Ovary (tissue), 10 donors: ENCODE measurements at places on chromosomes 7 and 10.

- DNase-seq = no peak
- H3K4me1 ChIP-seq = peaks cover 8% of the 10 kb centered on the region
- H3K27ac ChIP-seq = no peak overlapping the region
- H3K36me3 ChIP-seq = no peaks in the 10 kb centered on the region
Observed at GRCh38 chr7:28347475-28348318, 64.6 kb upstream of the CREB5 start.

DNA sequence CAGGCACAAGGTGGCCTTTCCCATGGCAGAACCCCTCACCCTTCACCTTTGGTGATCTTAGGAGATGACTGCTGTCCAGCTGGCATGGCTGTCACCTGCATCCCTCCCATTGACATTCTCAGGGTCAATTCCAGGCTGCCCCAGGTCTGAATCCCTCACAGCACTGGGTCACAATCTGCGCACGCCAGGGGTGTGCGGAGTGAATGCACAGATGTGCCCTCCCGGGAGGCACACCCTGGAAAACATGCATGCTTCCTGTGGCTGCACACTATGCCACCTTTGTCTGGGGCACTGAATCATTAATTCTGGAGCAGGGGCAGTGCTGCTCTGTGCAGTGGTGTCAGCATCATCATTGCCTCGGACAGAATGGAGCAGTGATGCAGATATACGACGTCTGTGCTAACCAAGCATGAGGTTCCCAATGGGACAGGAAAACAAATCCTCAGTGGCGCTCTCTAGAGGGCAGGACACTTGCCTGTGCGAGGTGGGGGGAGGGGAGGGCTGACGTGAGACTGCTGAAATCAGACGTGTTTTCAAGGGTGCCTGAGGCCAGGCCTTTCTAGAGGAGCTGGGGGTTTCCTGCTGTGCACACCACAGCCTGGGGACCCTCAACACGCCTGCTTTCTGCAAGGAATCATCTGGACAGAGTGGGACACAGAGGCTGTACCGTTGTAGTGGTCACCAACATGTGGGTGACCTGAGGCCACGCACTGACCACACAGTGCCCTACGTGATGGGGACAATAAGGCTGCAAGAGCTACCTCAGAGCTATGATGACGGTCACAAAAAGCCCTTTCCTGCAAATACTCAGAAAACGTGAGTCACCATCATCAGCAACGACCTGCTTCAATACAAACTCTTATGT lies 77.9 kb downstream of the HIPK2 start:
- no peaks in the 10 kb centered on the region for H3K27me3 ChIP-seq
- H3K36me3 ChIP-seq = no peaks in the 10 kb centered on the region
- H3K4me1 ChIP-seq = peaks cover 20% of the 10 kb centered on the region
- no peak overlapping the region for H3K27ac ChIP-seq

- H3K27me3 ChIP-seq = no peaks in the 10 kb centered on the region
- no peaks in the 10 kb centered on the region for H3K36me3 ChIP-seq
- no peak for DNase-seq
- H3K4me1 ChIP-seq = peaks cover 37% of the 10 kb centered on the region
- H3K4me3 ChIP-seq = no peak overlapping the region
Observed at GRCh38 chr7:55069271-55069792, 50.5 kb downstream of the EGFR start.

DNA sequence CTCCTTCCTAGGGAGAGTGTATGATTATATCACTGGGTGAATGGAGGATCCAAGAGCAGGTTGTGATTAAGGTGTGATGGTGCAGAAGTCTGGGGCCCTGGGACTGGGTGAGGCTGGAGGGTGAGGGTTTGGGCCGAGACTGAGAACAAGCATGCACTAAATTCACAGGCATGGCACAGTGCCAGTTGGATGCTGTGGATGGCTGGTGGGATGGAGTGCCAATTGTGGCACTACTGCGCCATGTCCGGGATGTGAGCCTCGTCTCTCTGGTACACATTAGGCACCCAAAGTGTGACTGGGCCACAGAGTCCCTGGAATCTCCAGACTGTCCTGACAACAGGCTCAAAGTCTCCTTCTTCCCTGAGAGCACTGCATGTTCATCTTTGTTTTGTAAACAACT lies 208.1 kb downstream of the EMX2 start:
- H3K27ac ChIP-seq = no peak overlapping the region
- peaks cover 2% of the 10 kb centered on the region for H3K4me1 ChIP-seq
- H3K4me3 ChIP-seq = no peak overlapping the region
- no peaks in the 10 kb centered on the region for H3K27me3 ChIP-seq
- DNase-seq = no peak
- H3K36me3 ChIP-seq = no peaks in the 10 kb centered on the region

DNA sequence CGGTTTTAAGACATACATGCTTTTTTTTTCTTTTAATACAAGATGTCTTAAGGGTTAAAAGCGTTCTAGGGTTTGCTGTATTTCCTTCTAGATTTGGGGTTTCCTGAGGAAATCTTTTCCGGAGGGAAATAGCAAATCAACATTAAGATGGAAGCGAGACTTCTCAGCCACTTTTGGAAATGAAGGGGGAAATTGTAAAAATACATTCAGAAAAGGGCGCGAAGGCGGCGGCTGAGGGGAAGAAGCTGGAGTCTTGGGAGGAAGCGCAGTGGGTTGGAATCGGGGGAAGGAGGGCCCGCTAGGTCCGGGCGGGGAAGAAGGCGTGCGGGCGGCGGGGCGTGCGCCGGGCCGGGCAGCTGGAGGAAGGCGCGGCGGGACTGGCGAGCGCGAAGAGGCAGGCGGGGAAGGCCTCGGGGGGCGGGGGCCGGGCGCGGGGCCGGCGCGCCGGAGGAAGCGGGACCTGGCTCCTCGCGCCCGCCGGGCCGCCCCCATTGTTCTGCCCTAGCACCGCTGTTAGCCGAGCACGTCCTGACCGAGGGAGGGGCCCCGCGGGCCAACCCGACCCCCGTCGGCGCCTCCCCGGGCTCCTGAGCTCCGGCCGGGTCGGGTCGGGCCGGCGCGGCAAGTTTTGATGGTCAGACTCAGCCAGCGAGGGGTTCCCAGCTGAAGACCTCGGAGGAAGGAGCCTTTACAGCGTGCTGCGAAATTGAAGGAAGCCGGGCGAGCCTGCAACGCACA lies 1.5 kb upstream of the SKIDA1 start:
- H3K27me3 ChIP-seq = no peaks in the 10 kb centered on the region
- H3K4me1 ChIP-seq = peaks cover 2% of the 10 kb centered on the region
- peak overlapping the region; percentile 100 for H3K27ac ChIP-seq
- DNase-seq = peak; percentile 76
- H3K4me3 ChIP-seq = peak overlapping the region; percentile 58
- H3K36me3 ChIP-seq = no peaks in the 10 kb centered on the region

DNA sequence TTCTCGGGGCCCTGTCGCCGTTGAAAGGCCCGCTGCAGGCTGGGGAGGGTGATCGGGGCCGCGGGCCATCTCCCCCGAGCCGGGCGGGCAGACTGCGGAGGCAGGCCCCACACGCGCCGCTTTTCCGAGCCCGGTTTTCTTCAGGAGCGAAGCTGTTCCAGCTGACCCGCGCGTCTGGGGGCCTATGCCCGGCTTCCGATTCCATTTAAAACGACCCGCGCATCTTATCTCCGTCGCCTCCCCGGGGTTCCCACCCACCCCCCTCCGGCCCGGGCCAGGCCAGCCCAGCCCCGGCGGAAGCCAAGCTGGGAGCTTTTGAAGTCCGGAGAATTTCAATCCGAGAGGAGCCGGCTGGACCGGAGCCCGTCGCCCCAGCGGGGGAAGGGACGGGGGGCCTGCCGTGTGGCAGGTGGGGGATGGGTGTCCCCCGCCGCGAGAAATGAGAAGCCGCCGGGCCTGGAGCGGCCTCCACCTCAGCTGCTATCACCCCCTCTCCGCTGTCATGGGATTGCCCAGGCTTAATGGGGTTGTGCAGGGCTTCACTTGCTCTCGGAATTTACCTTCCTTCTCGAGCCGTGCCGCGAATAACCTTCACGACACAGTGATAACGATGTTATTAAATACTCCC lies 3.1 kb upstream of the EVX1 start:
- H3K36me3 ChIP-seq = no peaks in the 10 kb centered on the region
- DNase-seq = no peak
- no peak overlapping the region for H3K4me3 ChIP-seq
- peaks cover 3% of the 10 kb centered on the region for H3K27me3 ChIP-seq
- H3K27ac ChIP-seq = no peak overlapping the region

GRCh38 chr7:128827971-128828711 lies 2.1 kb upstream of the FLNC start:
- H3K4me3 ChIP-seq = no peak overlapping the region
- H3K27me3 ChIP-seq = no peaks in the 10 kb centered on the region
- no peak overlapping the region for H3K27ac ChIP-seq
- DNase-seq = no peak
